Neural progenitor cell (in vitro differentiated cells): ENCODE measurements at places on chromosomes 4 and X.

DNA sequence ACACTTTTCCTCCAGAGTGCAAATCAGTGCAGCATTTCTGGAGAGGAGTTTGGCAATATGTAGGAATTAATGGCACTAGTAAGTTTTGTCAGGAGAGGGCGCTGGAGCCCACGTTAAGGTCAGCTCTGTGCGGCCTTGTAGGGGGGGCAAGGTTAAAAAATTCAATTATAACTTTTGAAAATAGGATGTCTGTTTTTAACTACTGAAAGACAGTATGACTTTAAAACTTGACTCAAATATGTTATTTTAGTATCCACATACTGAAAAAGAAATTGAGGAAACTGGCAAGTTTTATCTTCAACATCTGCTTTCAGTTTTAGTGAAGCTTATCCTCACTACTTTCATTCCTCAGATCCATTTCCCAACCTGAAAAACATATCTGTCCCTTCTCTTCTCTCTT is 30.9 kb upstream of the HSD17B13 start:
- DNase-seq, result peak; percentile 69

GRCh38 chr4:187586892-187587291 is 408.7 kb upstream of the ZFP42 start:
- no peak for DNase-seq

GRCh38 chr4:92387459-92388069 is 83.8 kb downstream of the GRID2 start:
- DNase-seq, result peak; percentile 57

DNA sequence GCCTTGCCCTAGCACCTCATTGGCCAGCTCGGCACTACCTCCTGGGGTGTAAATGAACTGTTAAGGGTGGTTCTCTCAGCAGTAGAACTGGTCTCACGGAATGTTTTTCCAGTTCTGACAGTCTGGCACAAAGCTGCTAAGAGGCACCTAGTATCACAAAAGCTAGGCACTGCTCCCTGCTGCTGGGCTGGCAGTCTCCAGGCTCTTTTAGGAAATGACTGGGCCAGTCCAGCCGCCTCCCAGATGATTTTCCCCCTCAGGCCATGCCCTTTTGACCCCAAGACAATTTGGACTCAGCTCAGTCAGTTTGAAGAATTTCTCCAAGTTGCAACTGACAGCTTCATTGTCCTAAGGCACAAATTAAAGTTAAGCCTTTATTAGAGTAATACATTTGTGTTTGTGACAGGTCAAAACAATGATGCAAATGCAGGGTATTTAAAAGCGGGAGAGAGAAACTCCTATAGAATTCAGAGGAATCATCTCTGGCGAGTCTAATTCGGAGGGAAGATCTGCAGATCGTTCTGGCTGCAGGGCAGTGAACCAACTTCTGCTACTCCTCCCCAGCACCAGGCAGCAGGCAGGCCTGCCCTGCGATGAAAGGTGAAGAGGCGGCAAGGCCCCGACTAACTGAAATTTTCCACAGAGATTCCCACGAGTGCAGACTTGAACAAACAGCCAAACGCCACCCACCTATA is 7.9 kb downstream of the FRMD7 start:
- DNase-seq, result peak; percentile 48

- no peak for DNase-seq
Measured at GRCh38 chr4:24796620-24797019, 1.2 kb downstream of the SOD3 start.

- DNase-seq, result no peak
Measured at GRCh38 chrX:254630-255215, 26.5 kb upstream of the PLCXD1 start.

- DNase-seq, result peak; percentile 2
Measured at GRCh38 chr4:34422472-34423175, 1821.7 kb downstream of the ARAP2 start.

GRCh38 chr4:5998333-5998936 is 19.8 kb downstream of the C4orf50 start:
- DNase-seq, result peak; percentile 90

DNA sequence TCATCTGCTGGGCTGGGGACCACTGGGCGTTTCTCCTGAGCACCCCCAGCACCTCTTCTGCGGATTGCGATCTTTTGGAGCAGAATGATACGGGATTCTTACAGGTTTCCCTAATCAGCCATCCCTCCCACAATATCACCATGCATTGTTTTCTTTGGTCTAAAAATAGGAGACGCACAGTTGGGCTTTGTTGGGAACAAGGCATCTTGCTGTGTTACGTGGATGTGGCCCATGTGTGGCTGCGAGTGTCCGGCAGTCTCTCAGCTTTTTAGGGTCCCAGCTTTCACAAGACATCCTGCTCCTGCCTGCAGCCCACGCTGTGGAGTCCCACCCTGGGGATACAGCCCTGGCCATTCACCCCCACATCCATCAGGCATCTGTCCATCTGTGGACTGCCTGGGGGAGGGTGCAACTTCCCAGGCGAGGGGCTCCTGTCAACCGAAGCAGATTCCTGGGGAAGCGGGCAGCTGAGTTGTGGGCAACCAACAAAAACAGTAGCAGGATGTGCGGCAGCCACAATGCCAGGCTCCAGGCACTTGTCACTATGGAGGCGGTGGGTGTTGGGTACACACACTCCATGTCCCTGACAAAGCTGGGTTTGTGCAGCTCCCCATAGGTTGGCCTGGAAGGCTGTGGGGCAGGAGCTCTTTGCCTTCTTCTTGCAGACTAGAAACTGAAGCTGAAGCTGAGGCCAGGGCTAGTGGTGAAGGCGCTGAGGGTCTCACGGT is 185.5 kb upstream of the PSAPL1 start:
- DNase-seq, result no peak

DNA sequence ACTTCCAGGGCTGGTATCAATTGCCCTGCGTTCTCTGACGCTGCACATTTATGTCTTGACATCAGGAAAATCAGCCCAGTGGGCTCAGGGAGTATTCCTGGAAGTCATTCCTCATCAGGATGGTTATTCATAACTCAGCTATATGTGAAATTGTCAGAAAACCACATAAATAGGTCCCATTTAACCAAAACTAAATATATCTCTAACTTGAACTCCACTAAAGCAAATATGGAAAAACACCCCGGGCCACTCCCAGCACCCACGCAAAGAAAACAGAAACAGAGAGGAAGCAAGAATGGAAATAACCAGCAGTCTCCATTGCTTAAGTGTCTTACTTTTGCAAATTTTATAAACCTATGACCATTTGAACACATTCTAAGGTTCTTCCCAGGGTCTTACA is 112.0 kb downstream of the IRF2 start:
- DNase-seq, result no peak

DNA sequence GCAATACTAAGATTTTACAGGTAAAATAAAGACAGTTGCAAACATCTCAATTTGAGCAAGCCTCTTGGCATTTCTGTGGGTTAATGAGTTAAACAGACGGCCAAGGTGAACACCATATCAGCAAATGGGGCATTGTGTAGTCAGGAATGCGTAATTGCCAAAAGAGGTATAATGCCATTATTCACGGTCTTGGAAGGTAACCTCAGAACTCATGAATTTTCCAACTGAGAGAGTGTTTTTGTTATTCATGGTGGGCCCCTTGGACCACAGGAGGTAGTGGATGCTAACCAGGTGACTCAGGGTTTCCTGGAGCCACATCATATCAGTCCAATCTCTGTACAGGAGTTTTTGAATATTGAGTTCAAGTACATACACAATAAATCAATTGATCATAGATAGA is 368.0 kb upstream of the TECRL start:
- DNase-seq, result no peak

DNA sequence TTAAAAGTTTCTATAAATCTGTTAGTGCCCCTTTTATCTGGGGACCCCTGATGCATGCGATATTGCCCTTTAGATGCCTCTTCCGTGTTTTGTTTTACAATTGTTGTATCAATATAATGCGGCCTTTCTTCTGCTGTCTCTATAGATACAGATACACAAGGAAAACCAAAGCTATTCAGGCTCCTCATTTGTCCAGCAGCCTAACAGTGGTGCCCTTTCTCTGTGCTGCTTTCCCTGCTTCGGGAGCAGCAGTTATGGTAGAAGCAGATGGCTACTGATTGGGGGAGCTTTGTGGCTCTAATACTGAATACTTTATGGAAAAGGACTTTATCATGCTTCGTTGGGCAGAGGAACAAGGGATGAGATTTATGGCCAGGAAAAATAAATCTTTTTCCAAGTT is 10.6 kb upstream of the PRDM8 start:
- DNase-seq, result peak; percentile 40

GRCh38 chr4:24664956-24665355 is 80.6 kb upstream of the DHX15 start:
- DNase-seq, result no peak

DNA sequence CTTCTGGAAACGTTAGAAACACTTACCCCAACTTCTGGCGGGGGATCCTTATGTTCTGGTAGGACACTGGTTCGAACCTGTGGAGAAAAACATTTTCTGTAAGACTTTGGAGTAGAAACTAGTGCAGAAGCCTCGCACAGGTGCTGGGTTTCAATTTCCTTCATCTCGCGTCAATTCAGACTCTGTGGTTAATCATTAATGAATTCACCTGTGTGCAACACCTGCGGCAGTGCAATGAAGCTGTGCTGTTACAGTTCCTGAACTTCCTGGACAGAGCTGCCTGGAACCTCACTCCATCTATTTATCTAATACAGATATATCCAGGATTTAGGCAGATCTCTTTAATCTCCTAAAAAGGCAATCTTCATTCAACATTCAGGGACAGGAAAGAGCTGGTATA is 531.4 kb downstream of the INPP4B start:
- no peak for DNase-seq

DNA sequence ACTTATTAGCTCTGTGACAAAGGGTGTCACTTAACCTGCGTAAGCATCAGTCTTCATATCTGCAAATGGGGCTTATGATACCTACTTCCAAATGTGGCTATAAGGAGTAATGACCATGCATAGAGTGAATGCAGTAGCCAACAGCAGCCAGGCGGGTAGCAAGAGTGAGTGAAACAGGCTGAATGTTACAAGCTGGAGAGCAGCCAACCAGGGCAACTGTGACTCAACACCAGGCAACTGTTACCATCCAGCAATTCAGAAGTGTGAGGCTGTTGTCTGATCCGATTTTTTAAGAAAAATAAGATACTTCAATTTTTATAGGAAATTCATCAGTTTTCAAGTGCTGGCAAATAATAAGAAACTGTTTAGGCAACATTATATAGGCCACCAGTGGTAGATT is 270.2 kb upstream of the TAPT1 start:
- no peak for DNase-seq

GRCh38 chrX:74242484-74243138 is 61.4 kb upstream of the ZCCHC13 start:
- DNase-seq, result no peak

DNA sequence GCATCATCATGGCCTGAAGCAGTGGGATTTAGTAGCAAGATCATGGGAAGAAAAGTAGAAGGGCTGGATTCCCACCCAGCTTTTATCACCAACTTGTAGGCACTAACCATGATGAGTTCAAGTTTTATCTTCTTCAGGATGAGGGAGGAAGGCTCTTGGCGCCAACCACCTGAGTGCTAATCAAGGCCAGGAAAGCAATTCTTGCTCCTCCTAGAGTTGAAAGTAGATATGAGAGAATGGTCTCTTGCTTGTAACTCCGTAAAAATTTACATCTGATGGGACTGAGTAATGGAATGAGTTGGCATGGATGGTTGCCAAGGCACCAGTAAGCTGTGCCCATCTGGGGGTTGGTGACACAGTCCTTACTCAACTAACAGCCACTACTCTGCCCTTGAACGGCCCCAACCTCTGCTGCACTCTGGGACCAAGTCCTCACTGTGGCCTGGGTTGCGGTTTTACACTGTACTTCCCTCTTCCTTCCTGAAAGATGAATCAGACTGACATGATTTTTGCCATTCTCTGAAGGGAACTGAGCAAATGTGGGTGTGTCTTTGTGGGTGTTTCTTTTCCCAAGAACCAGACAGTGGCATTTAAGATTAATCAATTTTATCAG is 39.4 kb upstream of the NDP start:
- no peak for DNase-seq

DNA sequence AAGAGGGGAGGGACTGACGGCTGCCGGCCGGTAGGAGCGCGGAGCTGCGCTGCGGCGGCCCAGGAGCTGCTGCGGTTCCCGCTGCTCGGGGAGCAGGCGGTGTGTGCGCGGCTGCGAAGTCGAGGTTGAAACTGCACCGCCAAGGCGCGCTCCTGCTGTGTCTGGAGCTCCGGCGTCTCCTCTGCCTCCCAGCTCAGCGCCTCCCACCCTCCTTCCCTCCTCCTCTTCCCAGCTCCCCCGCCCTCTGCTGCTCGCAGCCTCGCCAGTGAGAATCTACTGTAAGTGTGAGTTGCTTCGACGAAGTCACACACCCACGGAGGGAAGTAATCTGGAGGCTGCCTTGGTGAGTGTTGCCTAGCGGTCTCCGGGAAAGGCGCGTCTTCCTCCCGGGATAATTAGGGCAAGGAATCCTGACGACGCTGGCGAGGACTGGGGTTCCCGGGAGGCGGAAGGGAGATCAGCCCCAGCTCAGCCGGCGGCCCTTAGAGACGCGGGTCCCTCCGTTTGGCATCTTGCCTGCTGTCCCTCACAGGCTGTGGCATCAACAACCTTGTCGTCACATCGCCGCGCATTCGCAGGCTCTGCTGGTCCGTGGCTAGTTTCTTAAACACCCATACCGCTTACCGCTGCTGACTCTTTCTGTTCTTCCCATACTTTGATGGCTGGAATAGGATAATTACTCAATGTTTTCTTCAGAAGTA is at the start of gene EPHA5:
Gene EPHA5 (minus strand): TSS at position 159 of the 701 bp plus-strand sequence. CDS start 747 bp downstream, outside the sequence.
- peak; percentile 89 for DNase-seq

GRCh38 chr4:13544606-13545393 is 492 bp upstream of the NKX3-2 start:
- DNase-seq, result peak; percentile 93

DNA sequence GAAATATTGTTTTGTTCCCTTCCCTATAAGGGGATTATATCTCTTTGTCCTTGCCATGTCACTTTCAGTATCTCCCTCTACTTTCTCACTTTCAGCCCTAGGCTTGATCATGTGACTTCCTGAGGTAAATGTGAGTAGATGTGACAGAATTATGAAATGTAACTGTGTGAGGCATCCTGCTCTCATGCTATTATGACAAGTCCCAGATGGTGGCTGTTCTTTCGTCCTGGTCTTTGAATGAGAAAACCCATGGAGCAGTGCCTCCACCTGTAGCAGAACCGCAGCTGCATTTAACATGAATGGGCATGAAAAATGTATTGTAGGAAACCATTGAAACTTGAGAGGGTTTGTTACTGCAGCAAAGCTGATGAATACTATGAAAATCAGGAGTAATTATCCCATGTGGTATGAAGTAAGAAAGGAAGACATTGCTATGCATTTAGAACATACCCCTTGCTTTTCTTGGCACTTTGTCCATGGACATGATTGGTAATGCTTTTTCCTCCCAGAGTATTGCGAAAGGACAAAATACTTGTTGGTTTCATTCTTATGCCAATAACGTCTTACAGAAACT is 202.2 kb upstream of the GPRIN3 start:
- DNase-seq, result no peak

- no peak for DNase-seq
Measured at GRCh38 chr4:100257567-100257966, 67.3 kb upstream of the DDIT4L start.

DNA sequence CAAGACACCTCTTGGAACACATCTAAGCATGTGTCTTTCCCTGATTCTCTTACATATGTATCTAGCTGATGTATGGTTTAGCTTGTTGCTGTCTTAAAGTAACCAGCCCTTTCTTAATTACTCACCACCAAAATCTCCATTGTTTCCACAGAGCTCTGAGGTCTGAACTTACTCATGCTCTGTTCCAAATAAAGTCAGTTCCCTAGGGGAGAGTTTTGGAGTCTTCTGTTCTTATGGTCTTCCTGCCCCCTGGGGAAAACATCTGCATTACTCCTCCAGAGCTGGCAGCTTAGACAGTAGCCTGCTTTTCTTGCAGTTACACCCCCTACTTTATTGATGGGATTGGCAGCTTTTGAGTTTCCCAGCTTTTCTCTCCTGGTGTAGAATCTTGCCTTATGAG is 125.8 kb downstream of the EDA start:
- DNase-seq, result no peak

GRCh38 chr4:76782837-76783236 is 115.1 kb downstream of the SOWAHB start:
- no peak for DNase-seq
